ENCODE measurements at places on chromosomes 5 and 9.

DNA sequence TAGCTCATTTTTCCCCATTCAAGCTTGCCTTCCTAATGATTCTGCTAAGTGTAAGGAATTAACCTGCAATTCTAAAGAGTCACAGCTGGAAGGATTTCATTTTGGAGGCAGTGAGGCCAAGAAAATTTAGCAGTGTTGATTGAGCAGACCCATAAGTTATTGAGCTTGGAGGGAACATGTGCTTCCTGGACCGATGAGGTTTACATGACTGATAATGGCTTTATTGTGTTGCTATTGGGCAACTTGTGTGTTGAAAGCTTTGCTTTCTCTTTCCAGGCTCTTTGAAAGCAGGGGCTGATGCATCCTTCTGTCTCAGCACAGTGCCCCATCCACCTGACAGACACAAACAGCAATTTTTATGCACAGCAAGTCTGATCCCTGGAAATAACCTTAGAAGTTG lies 398.9 kb upstream of the PCSK5 start:
- DNase-seq, result no peak

DNA sequence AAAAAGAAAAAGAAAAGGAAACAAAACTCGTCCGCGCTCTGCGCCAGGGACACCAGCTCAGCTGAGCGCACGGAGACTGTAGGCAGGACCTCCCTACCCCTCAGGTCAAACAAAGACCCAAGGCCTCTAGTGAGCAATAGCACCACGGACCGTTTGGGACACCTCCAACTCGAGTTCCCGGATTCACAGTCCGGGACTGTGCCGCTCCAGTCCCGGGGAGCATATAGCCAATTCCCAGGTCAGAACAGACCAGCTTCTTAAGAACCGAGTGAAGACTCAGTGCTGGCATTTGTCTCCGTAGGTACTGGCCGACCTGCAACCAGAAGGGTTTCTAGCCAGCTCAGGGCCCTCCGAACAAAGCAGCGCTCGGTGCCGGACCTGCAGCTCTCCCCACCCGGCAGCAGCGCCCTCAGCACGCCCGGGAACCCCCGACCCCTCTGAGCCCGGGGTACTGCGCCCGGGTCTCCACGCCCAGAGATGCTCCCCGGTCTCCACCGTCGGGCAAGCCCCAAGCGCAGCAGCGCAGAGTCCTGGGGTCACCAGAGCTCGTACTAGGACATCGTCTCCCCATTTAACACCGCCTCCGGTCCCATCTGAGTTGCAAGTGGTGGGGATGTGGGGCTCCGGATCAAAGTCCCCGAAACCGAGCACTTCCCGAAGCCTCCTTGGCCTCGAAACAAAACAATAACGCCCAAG lies 591 bp downstream of the ABCA1 start:
- peak; percentile 6 for DNase-seq

DNA sequence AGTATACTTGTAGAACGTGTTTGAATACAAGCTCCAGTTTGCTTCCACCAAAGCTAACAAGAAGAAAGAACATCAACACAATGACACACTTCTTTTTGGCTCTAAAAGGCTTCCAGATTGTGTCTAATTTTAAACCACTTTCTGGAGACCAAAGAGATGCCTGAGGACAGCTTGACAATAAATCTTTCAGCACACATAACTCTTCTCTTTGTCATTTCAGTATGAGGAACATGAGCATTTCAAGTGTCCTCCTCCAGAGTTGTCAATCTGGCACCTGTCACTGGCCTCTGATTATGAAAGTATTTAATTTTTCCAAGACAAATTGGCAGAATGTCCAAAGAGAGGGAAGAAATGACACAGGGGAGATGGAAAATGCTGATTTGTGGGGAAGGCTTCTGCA lies 79.0 kb upstream of the TLR4 start:
- DNase-seq, result no peak

- DNase-seq, result no peak
Observed at GRCh38 chr9:69937360-69937759, 106.3 kb upstream of the MAMDC2 start.

DNA sequence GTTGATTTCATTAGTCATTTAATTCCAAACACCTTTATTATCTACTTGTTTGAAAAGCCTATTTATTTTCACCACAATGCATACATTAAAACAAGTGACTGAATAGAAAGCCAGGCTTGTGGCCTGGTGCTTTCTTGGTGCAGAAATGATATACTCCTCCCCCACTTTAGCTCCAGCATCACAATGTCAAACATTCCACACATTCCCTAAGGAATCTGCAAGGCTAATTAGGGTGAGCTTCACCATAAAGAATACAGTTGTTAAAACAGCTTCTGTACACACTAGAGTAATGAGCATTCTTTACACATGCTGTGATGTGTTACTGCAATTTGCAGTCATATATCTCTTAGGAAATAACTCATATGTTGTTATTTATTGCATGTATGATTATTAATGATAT lies 705.7 kb downstream of the CETN3 start:
- no peak for DNase-seq

- DNase-seq, result no peak
Observed at GRCh38 chr9:24698881-24699518, 153.3 kb upstream of the IZUMO3 start.

DNA sequence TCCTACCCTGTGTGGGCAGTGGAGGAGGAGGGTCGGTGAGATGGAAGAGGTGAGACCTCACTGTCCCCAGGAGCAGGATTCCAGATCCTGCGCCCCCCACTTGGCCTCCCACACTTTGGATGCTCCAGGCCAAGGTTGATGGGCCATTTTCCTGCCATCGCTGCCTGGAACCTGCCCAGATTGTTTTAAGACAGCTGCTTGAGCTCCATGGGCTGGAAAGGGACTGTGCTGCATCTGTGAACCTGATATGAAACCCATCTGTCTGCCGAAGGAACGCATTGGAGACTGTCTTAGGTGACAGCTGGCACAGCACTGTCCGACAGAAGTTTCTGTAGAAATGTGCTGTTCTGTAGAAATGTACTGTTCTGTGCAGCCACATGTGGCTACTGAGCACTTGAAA lies 72.7 kb upstream of the SLC25A48 start:
- no peak for DNase-seq

All from CD4-positive, alpha-beta T cell treated with Interferon gamma for 1 hour (primary cell).